Right lung (tissue), 10 donors: ENCODE measurements at places on chromosomes 12 and 14. TPM values are rescaled to one million over a fixed set of nuclear protein-coding genes. Genes with fewer than 3 reads are reported as not detected.

The FGFR1OP2 gene
- polyA plus RNA-seq, result 103 TPM

The FITM1 gene
- 0.60 TPM for polyA plus RNA-seq

DNA sequence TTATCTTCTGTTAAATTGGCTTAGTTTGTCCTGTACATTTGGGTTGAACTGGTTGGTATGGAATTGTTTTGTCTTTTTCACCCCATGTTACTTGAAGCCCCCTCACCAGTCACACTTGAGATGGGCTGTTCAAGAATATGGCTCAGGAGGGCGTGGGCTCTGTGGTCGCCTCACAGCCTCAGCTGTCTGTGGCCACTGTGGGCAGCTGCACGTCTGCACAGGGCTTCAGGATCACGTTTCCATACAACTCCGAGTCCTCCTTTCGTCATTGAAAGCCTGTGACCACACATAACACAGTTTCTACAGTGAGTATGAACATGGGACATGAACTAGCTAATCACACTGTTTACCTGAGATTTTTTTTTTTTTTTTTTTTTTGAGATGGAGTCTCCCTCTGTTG, 81.3 kb downstream of the MOK start:
- DNase-seq, result no peak

The KLRK1 gene
- 2.5 TPM for polyA plus RNA-seq

The PTPRO gene
- polyA plus RNA-seq, result 2.2 TPM

DNA sequence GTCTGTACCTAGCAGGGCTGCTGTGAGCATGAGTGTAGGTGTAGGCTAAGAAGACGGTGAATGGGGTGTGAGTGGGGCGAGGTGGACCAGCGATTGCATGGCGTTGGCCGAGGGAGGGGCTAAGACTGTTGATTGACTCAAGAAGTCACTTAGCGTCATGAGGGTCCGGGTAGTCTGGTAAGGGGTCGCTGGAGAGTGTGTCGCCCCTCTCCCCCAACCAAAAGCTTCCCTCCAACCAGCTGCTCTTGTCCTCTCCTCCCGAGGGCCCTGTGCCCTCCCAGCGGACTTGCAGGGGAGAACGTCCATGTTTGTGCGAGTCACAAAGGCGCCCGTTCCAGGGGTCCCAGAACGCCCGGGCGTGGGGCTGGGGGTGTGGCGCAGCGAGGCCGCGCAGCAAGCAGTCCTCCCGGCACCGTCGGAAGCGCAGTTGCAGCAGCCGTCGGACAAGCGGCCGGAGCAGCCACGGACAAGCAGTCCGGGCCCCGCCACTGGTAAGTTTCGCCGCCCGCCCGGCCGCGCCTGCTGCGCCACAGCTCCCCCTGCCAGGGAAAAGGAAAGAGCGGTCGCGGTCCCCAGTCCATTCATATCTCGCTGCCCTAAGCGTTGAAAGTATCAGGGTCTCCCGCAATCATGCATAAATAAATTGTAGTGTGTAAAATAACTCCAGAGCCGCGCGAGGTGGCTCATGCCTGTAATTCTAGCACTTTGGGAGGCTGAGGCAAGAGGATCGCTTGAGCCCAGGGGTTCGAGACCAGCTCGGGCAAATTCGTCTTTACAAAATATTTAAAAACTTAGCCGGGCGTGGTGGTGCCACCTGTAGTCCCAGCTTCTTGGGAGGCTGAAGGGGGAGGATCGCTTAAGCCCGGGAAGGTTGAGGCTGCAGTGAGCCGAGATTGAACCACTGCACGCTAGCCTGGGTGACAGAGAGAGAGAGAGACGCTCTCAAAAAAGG, at the start of gene CCDC63:
Gene CCDC63, plus strand, starts transcription at position 373 of the 952 bp plus-strand sequence. CDS start 5,968 bp downstream, outside the sequence.
- peak; percentile 28 for DNase-seq

- DNase-seq, result no peak
Observed at GRCh38 chr12:34377243-34378035, 355.1 kb downstream of the ALG10 start.

DNA sequence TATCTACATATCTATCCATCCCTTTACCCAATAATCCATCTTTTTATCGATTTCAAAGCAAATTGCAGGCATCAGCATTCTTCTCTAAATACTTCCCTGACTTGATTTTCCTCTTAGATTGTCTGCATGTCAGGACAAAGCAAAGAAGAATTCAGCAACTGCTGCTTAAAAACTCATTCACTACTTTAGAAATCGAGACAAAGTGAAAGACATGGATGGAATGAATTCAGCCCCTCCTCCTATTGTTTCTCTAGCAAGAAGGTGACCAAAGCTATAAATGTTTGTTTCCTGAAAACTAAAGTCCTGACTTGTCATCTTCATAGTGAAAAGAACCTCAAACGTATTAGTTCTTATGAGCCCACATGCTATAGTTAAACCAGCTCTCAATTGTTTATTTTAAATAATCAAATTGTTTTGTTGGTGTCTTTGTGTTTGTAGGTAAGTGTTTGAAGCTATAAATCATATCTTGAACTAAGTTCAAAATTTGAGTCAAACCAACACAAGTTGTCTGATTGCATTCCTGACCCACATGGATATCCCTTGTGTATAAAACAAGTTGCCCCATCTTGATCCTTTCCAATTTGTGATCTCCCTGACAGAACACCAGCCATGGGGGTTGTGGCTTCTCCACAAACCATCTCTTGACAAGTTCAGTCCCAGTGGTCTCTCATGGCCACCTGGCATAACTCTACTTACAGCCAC, 58.6 kb upstream of the ARHGAP5 start:
- no peak for DNase-seq

- DNase-seq, result peak; percentile 17
Observed at GRCh38 chr14:88551980-88552431, 2.8 kb downstream of the PTPN21 start.

DNA sequence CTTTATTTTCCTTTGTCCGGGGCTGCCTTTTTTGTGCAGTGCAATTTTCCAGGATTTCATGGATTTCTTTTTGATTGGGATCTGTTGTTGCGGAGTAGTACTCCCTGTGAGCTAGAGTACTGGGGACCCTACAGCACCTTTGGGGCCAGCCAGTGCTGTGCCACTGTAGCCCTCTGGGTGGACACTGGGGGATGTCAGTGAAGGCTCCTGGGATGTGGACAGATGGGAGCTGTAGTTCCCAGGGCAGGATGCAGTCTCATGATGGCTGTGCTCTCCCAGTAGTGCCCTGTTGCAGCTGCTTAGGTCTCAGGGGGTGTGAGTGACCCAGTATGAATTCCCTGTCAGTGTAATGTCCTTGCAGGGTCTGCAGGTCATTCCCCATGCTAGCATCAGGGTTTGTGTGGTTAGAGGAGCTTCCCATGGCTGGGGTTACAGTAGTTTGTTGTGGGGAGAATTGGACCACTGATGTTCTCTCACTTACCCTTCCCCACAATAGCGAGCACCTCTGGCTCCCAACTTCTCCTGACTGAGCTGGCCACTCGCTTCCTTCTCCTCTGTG, 72.2 kb downstream of the BRMS1L start:
- no peak for DNase-seq

DNA sequence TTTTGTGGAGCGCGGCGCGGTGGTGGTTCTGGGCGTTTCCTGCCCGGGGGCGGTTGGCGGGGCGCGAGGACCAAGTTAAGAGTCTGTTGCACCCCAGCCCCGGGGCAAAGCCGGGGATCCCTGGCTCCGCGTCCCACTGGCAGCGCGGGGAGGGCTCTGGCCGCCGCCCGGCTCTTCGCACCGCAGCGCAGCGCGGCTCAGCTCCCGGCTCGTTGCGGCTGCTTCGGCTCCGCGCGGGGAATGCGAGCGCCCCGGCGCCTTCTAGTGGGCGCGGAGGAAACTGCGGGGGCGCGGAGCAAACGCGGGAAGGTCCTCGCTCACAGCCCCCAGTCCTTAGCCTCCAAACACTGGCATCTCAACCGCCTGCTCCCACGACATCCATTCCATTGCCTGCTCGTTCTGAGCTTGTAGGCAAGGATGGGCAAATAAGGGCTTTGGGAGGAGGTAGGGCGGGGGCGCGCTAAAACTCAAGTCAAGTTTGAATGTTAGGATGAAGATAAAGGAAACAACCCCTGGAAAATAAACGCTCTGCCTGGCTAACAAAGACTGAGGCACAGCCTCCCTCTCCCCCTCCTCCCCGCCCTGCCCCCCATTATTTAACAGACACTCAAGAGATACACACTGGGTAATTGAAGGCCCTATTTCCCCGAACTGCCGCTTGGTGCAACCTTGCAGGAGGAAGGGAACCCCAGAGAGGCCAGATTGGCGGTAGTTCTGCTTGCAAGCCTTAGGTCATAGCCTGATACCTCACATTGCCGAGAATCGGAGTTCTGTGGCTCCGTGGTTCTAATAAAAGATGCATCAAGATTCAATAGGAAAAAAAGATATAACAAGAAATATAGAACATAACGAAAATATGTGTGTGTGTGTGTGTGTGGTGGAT, at the start of gene B4GALNT1:
Gene B4GALNT1, minus strand, starts transcription at position 244 of the 883 bp plus-strand sequence. CDS start 1,069 bp downstream, outside the sequence.
- DNase-seq, result peak; percentile 46

The TAS2R8 gene
- polyA plus RNA-seq, result not detected

DNA sequence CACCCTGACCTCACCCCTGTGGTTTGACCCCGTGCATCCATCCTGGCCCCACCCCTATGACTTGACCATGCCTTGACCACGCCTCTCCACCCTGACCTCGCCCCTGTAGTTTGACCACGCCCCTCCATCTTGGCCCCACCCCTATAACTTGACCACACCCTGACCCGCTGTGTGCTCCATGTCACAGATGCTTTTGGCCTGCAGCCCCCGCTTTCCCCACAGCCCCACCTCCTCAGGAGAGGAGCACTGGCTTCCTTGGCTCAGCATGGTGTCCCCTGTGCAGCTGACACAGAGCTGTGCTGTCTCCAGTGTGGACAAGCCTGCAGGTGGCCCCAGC, 269.9 kb upstream of the SFSWAP start:
- DNase-seq, result no peak

The ETNK1 gene
- 39.6 TPM for polyA plus RNA-seq

The SRGAP1 gene
- 9.0 TPM for polyA plus RNA-seq

DNA sequence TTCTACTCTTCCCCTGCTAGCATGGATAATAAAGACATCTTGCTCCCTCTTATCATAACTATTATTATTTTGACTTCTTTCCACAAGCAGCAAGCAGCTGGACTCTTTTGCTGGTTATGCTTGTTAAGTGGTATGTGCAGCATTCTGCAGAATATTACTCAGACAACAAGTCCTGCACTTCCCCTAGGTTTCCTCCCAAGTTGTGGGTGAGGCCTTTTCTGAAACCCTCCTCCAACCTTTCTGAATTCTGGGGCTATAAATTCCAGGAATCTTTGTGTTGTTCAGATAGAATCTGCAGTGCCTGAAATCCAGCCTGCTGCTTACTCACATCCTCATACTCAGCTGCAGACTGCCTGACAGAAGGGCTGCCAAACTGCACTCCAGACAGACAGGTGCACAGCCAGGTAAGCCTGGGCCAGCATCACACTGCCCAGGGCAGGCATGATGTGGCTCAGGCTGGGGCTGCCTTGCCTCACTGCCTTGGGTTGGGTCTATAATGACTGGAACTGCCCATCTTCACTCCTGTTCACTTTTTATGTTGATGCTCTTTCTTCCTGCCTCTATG, 6.2 kb upstream of the DHRS2 start:
- no peak for DNase-seq

- DNase-seq, result no peak
Observed at GRCh38 chr12:27673101-27673718, 23.0 kb upstream of the REP15 start.

DNA sequence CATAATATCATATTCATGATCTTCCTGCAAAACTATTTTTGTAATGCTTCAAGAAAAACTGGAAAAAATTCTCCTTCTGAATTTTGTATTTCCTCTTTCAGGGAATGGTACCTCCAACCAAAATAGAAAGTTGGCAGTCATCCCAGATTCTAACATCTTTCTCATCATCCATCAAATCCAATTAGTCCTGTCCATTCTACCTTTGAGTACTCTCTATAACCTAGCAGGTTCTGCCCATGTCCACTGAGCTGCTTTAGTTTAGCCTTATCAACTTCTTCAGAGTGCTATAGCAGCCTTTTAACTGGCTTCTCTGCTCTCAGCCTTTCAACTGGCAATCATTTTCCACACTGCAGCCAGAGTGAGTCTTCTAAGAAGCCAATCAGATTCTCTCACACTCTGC, 236.2 kb downstream of the AKAP6 start:
- no peak for DNase-seq

The MBD6 gene
- 75.6 TPM for polyA plus RNA-seq

The FERMT2 gene
- 136 TPM for polyA plus RNA-seq

The RPL10L gene
- 0.39 TPM for polyA plus RNA-seq

The FAM222A gene
- 1.8 TPM for polyA plus RNA-seq

- no peak for DNase-seq
Observed at GRCh38 chr12:108641446-108642268, 8.0 kb upstream of the SELPLG start.

GRCh38 chr12:104547235-104547634, 90.5 kb downstream of the CHST11 start:
- no peak for DNase-seq

- DNase-seq, result no peak
Observed at GRCh38 chr12:92995258-92995903, 66.3 kb upstream of the EEA1 start.

- no peak for DNase-seq
Observed at GRCh38 chr12:63499567-63499966, 168.7 kb downstream of the DPY19L2 start.

GRCh38 chr12:2986876-2987275, 27.7 kb downstream of the TEAD4 start:
- no peak for DNase-seq

DNA sequence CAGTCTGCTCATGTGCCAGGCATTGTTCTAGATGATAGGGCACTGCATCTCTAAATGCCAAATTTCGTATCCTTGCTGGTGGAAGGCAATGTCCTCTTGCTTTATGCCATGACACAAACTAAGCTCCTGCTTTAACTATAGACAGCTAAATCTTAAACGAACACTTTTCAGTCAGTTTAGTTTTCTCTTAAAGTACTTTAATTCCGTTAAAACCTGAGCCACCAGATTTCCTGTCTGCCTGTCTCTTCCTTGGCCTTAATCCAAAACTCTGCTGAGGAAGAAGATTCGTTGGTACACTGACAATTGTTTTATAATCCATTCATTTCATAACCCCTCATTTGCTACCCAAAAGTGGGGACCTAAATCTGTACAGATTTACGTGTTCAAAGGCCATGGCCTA, 194.4 kb upstream of the BCL2L14 start:
- DNase-seq, result no peak

DNA sequence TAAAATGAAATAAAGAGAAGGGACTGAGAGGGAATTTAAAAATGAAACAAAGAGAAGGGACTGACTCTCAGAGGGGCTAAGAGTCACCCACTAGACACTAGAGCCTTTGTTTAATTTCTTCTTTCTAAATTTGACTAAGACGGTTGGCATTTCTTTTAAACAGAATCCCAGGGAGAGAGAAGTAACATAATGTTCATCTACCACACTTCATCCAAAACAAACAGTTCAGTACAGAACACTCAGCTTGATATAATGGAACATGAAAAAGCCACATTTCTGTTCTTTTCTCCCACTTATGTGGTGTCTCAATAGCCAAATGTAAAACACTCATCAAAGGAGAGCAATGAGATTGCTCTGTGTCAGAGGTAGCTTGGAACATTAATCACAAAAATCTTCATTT, 10.1 kb upstream of the NT5DC3 start:
- no peak for DNase-seq

GRCh38 chr12:110266980-110267620, 13.9 kb upstream of the ATP2A2 start:
- DNase-seq, result peak; percentile 66

GRCh38 chr12:125999628-126000027, 934.4 kb downstream of the AACS start:
- DNase-seq, result no peak
